BE2C (cell line): ENCODE measurements at places on chromosomes 4 and X.

GRCh38 chr4:162456106-162456505 is 292.3 kb upstream of the FSTL5 start:
- no peak for DNase-seq

DNA sequence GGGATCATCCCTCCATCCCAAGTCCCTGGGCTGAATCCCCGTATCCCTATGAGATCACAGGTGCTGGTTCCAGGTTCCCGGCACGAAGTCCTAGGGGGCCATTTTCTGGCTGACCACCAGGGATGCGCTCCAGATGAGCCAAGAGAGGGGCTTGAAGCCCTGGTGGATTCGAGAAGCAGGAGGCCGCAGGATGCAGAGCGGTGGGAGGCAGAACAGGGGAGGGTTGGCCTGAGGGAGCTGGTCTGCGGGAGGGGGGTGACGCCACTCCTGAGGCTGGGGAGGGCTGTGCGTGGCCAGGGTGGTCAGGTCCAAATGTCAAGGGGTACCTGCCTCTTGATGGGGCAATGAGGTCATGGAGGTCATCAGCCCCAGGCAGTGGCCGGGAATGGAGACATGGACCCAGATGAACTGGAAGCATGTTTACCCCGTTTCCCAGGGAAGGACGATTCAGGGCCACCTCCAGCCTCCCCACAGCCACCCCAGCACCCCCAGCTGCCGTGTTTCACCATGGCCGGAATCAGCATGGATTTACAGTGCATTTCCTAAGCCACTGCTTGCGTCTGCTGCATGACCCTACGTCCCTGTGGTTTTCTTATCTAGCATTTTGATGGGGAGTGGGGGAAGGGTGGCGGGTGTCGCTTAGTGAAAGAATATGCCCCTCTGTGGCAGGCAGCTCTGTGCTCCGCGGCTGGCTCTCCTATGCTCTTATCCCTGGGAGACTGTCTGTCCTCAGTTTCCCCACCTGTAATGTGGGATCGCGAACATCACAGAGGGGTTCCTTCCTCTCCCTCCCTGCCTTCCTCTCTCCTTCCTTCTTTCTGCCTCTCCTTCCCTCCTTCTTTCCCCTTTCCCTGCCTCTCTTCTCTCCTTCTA is 17.0 kb upstream of the HTRA3 start:
- DNase-seq, result no peak

GRCh38 chrX:55005256-55005655 is 5.1 kb downstream of the APEX2 start:
- DNase-seq, result no peak

DNA sequence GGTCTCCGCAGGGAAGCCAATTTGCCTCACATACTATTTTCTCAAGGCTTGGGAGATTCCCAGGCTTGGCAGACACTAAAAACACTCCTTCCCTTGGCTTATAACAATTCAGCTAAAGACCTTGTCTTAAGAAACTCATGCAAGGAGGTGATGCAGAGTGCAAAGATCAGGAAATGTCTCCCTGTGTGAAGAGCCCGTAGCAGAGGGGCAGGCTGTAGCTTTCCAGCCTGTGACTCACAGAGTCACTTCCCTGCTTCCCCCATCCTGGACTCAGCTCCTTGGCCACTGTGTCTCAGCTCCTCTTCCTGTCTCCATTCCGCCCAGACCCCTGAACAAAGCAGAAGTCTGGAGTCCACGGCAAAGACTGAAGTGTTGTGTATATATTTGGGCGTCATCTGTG is 56.1 kb downstream of the KDR start:
- DNase-seq, result no peak

GRCh38 chr4:156779042-156779441 is 192.6 kb downstream of the PDGFC start:
- no peak for DNase-seq

- DNase-seq, result no peak
These were observed 203.0 kb downstream of the CENPC start for GRCh38 chr4:67342291-67342690.

GRCh38 chr4:73663576-73663975 is 43.3 kb upstream of the RASSF6 start:
- no peak for DNase-seq

GRCh38 chrX:138082251-138082650 is 516.3 kb downstream of the ZIC3 start:
- no peak for DNase-seq

- no peak for DNase-seq
These were observed 170.9 kb downstream of the COL25A1 start for GRCh38 chr4:109131559-109131958.

GRCh38 chrX:129739578-129739977 is 799 bp downstream of the XPNPEP2 start:
- DNase-seq, result no peak

GRCh38 chrX:154123241-154124219 is 20.5 kb upstream of the OPN1LW start:
- peak; percentile 27 for DNase-seq

GRCh38 chrX:43655151-43656004 is 721 bp upstream of the MAOA start:
- peak; percentile 17 for DNase-seq

DNA sequence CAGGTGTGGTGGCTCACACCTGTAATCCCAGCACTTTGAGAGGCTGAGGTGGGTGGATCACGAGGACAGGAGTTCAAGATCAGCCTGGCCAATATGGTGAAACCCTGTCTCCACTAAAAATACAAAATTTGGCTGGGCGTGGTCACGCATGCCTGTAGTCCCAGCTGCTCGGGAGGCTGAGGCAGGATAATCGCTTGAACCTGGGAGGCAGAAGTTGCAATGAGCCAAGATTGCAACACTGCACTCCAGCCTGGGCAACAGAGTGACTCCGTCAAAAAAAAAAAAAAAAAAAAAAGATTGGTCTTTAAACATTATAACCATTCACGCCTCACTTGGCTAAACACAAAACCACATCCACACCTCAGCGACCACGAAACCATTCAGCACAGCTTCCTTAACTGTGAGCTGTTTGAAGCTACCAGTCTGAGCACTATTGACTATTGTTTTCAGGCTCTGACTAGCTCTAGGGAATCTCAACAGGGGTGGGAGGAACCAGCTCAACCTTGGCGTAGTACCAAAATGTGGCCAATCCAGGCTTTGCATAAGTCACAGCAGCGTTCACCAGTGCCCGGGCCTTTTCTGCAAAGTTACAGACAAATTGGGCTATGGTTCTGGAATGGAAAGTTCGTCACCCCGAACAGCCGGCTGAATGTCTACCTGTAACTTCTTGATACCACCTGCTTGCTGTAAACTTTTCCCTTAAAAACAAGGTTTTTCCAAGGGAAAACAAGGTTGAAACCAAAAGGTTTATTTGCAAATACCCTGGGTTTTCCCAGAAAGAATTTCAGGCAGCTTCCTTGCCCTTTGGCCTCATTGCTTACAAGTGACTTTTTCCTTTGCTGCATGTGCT is 73.6 kb upstream of the DHX15 start:
- no peak for DNase-seq

- no peak for DNase-seq
These were observed 550.3 kb downstream of the RAB28 start for GRCh38 chr4:12933760-12934221.

DNA sequence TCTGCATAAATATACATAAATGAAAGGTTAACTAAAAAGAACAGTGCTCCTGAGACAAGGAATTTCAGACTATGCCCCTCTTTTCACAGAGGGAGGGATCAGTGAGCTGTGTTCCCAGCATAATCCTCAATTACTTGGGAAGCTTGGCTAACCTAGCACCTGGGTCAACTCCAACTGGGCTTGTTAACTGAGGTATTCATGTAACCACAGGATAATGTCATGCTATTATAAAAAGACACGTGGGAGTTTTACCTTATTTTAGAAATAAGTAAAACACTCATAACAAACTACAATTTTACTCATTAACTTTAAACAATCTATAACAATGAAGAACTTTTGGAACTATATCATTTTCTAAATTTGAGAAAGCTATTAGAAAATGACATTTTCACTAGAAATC is 48.6 kb downstream of the RPGR start:
- no peak for DNase-seq

DNA sequence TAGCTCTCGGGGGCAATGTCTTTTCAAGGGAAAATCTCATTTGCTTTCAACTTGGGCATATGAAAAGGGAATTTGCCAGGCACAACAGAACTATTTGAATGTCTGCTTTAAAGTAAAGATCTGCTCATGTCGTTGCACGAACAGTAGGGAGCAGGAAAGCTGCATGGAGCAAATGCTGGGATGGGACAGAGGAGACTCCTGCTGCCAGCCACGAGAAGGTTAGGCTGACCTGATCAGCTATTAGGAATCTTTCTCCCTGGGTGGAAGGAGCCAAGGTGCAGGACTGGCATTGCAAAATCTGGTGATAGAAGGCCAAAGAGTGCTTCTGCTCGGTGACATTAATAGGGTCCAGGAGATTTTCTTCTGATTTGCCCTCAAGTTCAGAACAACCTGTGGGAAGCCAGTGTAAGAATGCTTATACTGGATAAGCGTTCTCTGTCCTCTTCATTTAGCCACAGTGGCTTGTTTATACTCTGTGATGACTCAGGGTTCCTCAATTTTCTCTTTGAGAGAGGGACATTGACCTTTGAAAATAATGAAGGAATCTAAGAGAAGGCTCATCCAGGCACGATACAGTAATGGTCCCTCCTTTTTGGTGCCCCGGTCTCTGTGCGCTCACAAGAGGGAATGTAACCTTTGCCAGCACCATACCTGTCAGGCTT is 22.9 kb downstream of the FHL1 start:
- no peak for DNase-seq

GRCh38 chr4:147326591-147326990 is 154.3 kb upstream of the EDNRA start:
- no peak for DNase-seq

DNA sequence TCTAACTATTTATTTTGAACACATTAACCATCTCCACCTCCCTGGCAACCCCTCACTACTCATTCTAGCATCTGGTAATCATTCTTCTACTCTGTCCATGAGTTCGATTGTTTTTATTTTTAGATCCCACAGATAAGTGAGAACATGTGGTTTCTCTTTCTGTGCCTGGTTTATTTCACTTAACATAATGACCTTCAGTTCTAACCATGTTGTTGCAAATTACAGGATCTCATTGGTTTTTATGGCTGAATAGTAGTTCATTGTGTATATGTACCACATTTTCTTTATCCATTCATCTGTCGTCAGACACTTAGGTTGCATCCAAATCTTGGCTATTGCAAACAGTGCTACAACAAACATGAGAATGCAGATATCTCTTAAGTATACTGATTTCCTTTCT is 33.4 kb upstream of the FAM47B start:
- no peak for DNase-seq

GRCh38 chrX:477441-478012 is 90.8 kb upstream of the PPP2R3B start:
- no peak for DNase-seq

GRCh38 chr4:185730387-185730786 is 81.6 kb downstream of the SORBS2 start:
- no peak for DNase-seq

DNA sequence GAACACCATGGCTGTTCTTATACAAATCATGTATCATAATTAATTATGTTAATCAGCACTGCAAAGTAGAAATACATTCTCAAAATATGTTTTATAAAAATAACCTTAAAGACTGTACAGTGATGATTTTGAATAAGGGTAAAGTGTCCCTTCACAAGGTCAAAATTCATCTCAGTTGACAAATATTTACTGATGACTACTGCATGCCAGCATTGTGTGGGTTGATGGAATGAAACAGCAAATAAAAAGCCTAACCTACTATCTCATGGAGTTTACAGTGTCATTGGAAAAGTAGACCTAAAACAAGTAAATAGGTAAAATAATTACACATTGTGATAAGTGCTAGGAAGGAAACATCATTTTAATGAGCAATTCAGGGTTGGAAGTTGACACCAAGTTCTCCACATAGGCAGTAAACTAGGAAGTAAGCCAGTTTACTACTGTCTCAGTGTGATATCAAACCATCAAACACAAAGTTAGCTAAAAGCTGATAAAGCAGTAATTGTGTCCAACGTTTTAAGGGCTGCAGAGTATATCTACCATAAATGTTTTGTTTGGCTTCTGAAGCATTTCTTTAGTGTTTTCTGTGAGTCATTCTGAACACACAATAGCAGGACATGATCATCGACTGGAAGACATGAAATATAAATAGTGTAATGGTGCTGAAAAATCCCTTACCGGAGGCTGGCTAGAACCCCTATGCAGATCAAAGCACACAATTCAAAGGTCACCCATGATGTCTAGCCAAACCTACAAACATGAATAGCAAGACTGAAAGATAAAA is 221.8 kb downstream of the DACH2 start:
- no peak for DNase-seq

DNA sequence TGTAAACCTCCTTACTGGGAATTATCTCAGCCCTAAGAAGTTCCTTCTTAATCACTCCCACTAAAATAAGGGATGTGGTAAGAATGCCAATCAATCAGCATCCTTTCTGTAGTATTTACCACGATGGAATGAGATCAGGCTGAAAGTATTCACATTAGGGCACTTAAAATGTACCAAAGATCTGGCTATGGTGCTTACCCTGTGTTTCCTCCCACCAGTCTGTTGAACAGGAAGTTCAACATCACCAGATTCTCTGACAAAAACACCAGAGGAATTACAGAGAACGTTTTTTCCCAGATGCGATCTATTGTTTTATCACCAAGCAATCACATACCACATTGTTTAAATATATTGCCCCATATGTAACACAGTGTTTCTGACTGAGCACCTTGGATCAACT is 2.1 kb upstream of the CLCN3 start:
- DNase-seq, result no peak

GRCh38 chr4:2356123-2357069 is 62.0 kb downstream of the ZFYVE28 start:
- no peak for DNase-seq

DNA sequence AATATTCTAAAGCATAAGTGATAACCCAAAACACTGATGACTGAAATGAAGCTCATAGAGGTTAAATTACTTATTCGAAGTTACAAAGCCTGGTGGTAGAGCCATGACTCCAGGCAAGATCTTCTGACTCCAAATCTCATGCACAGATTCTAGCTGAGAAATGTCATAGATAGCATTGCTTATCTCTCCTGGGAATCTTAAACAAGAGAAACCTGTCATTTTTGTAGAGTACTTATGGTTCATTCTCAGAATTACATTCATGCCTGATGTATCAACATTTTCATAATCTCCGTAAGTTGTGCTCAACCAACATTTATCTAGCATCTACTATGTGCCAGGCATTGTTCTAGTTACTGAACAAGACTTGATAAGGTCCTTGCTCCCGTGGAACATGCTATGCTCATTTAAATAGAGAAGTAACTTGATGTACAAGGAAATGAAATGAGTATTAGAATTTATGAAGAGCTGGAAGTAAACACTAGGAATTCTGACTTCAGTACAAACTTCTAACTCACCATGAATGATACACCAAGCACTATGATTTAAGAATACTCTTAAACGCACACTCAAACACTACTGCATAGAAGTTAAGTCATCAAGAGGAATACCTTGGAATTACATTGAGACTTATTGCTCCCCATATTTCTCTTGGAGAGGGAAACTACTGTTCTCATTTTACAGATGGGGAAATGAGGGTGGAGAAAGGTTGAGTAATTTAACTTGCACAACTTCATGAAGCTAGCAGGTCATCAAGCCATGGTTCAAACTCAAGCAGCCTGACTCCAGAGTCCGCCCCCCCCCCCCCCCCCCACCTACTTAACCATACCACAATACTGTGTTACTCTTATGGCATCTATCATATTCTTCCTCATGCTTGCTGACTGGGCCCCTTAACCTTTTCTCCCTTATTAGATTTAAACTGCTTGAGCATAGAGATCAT is 45.4 kb downstream of the MBNL3 start:
- no peak for DNase-seq
